ENCODE measurements at places on chromosomes 2 and 18. TPM values are rescaled to one million over a fixed set of nuclear protein-coding genes. Genes with fewer than 3 reads are reported as not detected.

DNA sequence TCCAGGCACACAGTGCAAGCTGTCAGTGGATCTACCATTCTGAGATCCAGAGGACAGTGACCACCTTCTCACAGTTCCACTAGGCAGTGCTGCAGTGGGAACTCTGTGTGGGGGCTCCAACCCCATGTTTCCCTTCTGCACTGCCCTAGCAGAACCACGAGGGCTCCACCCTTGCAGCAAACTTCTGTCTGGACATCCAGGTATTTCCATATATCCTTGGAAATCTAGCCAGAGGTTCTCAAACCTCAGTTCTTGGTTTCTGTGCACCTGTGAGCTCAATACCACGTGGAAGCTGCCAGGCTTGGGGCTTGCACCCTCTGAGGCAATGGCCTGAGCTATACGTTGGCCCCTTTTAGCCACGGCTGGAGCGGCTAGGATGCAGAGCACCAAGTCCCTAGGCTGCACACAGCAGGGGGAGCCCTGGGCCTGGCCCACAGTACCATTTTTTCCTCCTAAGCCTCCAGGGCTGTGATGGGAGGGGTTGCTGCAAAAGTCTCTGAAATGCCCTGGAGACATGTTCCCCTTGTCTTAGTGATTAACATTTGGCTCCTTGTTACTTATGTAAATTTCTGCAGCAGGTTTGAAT, 77.5 kb downstream of the MAP4K3 start:
- DNase-seq: no peak
- H3K27me3 ChIP-seq: no peaks in the 10 kb centered on the region
- no peak overlapping the region for H3K4me3 ChIP-seq
- H3K27ac ChIP-seq: no peak overlapping the region
- H3K4me1 ChIP-seq: no peaks in the 10 kb centered on the region
- no peaks in the 10 kb centered on the region for H3K36me3 ChIP-seq

The ALPI gene
- not detected for total RNA-seq

- H3K4me3 ChIP-seq: no peak overlapping the region
- no peak for DNase-seq
- no peaks in the 10 kb centered on the region for H3K4me1 ChIP-seq
- H3K27ac ChIP-seq: no peak overlapping the region
- no peaks in the 10 kb centered on the region for H3K36me3 ChIP-seq
These were observed 261.2 kb downstream of the EIPR1 start for GRCh38 chr2:3116371-3116770.

DNA sequence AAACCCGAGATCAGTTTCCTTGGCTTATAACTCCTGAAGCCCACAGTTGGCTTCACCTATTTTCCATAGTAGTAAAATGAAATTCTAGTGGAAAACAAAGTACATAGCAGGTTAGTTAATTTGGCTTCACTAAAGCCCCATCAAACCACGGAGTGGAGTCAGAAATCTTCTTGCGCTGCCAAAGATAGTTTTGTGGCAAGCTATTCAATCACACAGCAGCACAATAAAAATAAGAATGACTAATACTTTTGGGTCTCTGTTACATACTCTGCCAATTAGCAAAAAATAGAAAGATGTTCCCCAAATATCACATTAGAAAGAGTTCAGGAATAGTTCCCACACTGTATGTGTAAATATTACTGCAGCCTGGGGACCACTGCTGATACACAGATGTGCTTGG, 175.2 kb upstream of the NOL4 start:
- no peak overlapping the region for H3K27ac ChIP-seq
- no peak overlapping the region for H3K4me3 ChIP-seq
- DNase-seq: no peak
- no peaks in the 10 kb centered on the region for H3K27me3 ChIP-seq
- H3K36me3 ChIP-seq: no peaks in the 10 kb centered on the region
- H3K4me1 ChIP-seq: no peaks in the 10 kb centered on the region

The SERPINB12 gene
- not detected for total RNA-seq

The CNOT11 gene
- total RNA-seq: 27.2 TPM

The SP9 gene
- total RNA-seq: not detected

GRCh38 chr18:50014606-50015005, 180.3 kb downstream of the MYO5B start:
- H3K4me1 ChIP-seq: peaks cover 5% of the 10 kb centered on the region
- no peaks in the 10 kb centered on the region for H3K36me3 ChIP-seq
- H3K27ac ChIP-seq: no peak overlapping the region

The MYO3B gene
- total RNA-seq: not detected

The ELOA2 gene
- not detected for total RNA-seq

- no peak overlapping the region for H3K4me3 ChIP-seq
- peaks cover 17% of the 10 kb centered on the region for H3K4me1 ChIP-seq
- DNase-seq: no peak
- H3K27ac ChIP-seq: no peak overlapping the region
- no peaks in the 10 kb centered on the region for H3K36me3 ChIP-seq
These were observed 10.8 kb upstream of the COX7A2L start for GRCh38 chr2:42371611-42372473.

GRCh38 chr2:195675783-195676427, 18.9 kb downstream of the SLC39A10 start:
- H3K27ac ChIP-seq: no peak overlapping the region
- H3K4me3 ChIP-seq: no peak overlapping the region
- no peaks in the 10 kb centered on the region for H3K4me1 ChIP-seq
- no peaks in the 10 kb centered on the region for H3K36me3 ChIP-seq
- no peaks in the 10 kb centered on the region for H3K27me3 ChIP-seq

DNA sequence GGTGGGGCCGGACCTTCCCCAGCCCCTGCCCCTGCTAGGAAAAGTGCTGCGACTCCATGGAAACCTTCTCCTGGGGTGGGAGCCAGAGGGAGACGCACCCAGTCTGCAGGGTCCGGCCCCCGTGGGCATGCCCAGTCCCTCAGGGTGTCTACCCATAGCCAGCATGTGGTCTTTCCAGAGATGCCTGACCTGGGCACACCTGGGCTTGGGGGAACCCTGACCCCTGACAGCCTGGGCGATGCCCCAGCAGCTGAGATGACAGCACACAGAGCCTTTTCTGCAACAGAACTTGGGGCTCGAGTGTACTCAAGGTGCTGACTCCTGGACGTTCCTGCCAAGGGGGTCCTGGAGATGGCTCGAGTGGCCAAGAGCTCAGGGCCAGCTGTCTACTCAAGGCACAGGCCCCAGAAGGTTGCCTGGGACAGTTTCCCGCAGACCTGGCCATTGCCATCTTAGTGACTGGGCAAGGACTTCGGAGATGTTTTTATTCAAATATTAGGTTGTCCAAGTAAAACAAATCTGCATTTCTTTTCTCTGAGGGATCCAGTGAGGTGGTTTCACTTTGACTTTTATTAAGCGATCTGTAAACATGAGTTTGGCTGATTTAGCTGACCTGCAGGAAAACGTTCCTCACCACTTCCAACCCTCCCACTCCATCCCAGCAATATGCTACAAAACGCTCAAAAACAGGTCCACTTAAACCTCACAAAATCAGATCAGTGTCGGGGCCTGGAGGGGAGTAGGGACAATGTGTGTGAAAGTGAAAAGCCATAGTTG, 228.0 kb downstream of the EIPR1 start:
- H3K36me3 ChIP-seq: no peaks in the 10 kb centered on the region
- no peak overlapping the region for H3K4me3 ChIP-seq
- H3K27me3 ChIP-seq: no peaks in the 10 kb centered on the region
- no peak for DNase-seq
- no peaks in the 10 kb centered on the region for H3K4me1 ChIP-seq

GRCh38 chr2:1721706-1722646, 22.3 kb downstream of the PXDN start:
- DNase-seq: no peak
- peak overlapping the region; percentile 79 for H3K27ac ChIP-seq
- H3K27me3 ChIP-seq: no peaks in the 10 kb centered on the region
- H3K4me3 ChIP-seq: no peak overlapping the region
- peaks cover 13% of the 10 kb centered on the region for H3K4me1 ChIP-seq

The BMP10 gene
- not detected for total RNA-seq

The FOXD4L1 gene
- 0.64 TPM for total RNA-seq

The LTBP1 gene
- total RNA-seq: 34.5 TPM
